ENCODE measurements at places on chromosomes 7 and 10.

- DNase-seq = no peak
Observed at GRCh38 chr7:50119815-50120637, 27.0 kb upstream of the ZPBP start.

DNA sequence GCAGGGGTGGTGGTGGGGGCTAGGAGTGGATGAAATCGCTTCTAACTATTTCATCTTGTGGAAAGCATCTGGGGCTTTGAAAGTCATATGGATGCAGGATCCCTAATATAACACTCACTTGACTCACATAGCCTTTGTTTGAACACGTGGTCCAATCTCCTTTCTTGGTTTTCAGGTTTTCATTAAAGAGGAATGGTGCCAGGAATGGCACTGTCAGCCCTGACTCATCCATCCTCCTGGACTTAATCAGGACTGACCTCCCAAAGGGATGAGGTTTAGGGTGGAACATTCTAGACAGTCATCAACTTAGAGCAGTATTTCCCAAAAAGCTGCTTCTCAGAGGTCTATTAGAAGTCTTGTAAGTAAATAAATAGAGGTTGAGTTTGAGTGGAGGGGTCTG lies 162.0 kb upstream of the PLXNA4 start:
- no peak for DNase-seq

GRCh38 chr7:50056131-50056530 lies 36.9 kb downstream of the ZPBP start:
- no peak for DNase-seq

DNA sequence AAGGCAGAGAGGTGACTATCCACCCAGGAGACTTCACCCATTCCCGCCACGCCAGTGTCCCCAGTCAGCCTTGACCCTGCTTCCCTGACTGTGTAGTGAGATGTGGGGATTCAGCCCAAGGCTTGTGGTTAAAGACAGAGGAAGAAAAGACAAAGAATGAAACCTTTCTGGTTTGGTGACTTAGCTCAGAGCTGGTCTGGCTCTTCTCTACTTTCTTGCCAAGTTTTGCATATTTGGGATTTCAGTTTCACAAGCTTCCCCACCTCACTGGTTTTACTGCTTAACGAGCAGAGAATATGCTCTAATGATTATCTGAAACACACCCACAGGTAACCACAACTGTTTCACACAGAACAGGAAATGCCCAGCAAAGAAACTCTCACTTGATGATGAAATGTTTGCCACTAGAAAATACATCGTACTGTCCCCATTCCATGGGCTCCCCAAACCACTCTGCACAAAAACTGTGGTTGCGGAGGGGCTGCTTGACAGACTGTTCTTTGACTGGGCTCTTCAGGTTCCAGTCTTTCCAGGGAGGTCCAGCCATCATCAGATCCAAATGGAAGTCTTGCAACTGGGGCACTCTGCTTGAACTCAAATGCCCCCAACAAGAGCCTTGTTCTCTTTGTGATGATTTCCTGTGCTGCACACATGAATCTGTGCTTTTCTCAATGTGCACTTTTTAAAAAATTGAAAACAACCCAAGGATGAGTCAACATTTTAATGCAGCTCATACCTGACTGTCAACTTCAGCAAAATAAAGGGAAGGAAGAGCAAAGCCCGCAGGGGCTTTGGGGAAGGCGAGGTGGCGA lies 95.5 kb downstream of the CTBP2 start:
- no peak for DNase-seq

DNA sequence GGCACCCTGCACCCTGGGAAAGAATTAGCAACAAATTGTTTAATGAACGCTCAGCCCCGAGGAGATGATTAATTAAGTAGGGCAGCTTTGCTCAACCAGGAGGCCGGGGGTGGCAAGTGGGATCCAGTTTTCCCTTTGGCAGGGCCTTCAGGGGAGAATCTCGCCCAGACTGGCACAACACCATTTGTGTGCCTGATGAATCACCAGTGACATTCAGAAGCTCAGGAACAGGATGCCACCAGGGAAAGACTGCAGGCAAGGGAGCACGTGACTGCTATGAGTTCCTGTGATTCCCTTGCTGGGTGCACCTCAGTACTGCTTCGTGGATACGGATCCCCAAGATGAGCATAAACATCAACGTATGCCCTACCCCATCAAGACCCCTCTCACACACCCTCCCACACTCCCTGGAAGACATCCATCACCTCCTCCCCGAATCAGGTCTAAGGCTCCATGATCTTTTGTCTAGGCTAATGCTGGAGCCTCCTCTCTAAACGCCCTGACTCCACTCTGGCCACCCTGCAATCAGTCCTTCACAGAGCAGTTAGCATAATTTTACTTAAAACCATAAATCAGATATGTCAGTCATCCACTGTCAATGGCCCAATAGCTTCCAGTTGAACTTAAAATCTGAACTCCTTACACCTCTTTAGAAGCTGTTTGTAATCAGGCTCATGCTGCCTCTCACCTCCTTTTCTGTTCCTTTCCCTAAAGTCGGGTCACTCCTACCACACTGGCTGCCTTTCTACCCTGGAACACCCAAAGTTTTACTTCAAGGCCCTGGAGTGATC lies 109.2 kb upstream of the AGK start:
- DNase-seq = no peak

Data from activated CD4-positive, CD25-positive, alpha-beta regulatory T cell (primary cell).